ENCODE measurements at places on chromosomes 2 and 18.

GRCh38 chr2:202023904-202024266 lies 9.8 kb upstream of the FZD7 start:
- DNase-seq = no peak

DNA sequence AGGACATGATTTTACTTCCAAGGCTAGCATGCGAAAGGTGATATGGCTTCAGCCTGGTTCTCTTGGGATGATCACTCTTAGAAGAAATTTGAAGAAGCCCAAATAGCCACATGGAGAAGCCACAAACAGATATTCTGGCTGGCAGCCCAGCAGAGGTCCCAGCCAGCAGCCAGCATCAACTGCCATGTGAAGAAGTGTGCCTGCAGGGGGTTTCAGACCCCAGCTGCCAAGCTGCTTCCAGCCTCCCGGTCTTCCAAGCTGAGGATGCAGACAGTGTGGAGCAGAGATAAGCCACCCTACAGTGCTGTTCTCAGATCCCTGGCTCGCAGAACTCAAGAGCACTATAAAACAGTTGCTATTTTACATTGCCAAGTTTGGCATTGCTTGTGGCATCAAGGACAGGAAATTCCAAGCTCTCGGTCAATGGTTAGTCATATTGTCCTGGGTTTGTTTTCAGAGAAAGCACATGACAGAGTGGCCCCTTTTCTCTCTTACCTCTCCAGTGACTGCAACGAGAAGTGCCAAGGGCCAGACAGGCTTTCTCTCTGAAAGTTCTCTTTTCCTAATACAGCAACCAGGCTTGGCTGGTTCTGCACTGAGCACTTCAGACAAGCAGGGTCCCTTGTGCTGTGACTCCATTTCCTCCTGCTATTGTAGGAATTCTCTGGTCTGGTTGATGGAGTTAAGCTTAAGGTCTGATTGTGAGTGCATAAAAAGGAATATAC lies 223.7 kb downstream of the ANKRD30B start:
- no peak for DNase-seq

DNA sequence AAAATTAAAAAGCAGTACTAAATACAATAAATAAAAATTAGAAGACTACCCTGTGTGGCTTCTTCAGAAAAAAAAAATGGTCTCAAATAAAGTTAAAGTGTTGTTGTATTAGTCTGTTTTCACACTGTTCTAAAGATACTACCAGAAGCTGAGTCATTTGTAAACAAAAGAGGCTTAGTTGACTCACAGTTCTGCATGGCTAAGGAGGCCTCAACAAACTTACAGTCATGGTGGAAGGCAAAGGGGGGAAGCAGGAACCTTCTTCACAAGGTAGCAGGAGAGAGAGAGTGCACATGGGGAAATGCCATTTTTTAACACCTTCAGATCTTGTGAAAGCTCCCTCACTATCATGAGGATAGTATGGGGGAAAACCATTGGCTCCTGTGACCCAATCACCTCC lies 612.8 kb downstream of the RNF144A start:
- no peak for DNase-seq

DNA sequence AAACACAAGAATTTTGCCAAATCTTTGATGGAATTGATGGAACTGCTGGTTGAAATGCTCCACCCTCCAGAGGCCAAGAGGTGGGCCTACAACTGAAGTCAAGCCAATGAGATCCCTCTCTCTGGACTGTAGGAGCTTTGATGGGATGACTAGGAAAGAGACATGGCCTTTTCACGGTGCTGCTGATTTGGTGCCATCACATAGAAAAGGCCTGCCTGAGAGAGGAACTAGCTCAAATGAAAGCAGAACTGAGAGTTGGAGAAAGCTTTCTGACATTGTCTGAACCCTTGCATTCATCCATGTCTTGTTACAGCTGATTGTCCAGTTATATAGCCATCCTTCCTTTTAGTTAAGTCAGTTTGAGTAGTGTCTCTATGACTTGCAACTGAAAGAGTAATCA lies 283.8 kb upstream of the LYPD1 start:
- no peak for DNase-seq

GRCh38 chr2:157181234-157181633 lies 76.3 kb upstream of the GALNT5 start:
- DNase-seq = no peak

DNA sequence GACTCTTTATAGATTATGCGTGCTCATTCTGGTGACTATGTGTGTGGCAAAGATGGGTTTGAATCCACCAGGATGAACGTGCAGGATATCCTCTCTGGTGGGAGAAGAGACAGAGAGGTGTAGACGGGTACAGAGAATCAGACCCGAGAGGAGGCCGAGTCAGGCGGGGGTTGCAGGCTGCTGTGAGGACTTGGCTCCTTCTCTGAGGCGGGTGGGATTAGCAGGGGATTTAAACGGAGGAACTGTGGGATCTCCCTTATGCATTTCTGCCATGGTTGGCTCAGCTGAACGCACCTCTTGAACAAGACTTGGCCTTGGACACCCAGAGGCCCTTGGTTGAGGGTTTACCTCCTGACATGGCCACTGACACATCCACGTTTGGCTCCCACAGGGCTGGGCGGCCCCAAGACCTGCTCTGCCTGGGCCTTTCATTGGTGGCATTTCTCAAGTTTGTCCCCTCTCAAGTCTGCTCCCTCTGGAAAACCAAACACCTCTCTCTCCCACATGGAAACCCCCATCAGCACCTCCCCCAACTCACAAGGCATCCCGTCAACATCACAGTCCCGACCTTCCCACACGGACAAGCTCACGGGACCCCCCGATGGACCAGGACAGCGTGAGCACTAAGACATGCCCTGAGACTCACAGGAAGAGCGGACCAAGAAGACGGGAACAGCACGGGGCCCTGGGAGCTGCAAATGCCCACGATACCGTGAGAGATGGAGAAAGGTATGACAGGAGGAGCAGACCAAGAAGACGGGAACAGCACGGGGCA lies 158.3 kb downstream of the RTP5 start:
- DNase-seq = no peak

DNA sequence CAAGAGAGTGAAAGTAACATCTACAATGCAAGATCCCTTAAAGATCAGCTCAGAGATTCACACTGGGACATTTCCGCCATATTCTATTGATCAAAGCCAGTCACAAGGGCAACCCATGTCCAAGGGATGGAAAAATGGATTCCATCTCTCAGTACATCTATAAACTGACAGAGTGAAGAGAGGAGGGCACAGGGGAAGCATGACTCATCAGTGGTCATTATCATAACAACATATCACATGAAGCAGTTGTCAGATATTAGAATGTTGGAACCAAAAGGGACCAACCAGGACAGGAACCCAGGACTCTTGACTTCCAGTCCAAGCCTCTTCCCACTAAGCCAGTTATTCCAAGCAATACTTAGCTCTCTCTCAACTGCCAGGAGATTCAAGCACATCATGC lies 54.9 kb upstream of the IGFBP2 start:
- no peak for DNase-seq

DNA sequence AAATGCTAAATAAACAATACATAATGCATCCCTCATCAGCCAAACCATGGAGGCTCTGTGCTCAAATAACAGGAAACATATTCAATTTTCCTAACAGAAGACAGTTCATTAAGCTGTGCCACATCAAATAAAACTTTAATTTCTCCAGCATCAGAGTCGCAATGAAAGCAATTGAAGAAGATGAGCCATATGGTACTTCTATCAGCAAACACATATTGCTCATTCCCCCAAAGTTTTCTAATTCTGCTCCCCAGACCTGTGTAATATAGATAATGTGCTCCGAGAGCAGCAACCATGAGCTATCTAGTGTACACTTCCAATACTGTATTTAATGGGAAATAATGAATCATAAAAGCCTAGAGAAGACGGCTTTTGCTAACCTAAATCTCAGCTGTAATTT lies 263.2 kb downstream of the MEIS1 start:
- no peak for DNase-seq

DNA sequence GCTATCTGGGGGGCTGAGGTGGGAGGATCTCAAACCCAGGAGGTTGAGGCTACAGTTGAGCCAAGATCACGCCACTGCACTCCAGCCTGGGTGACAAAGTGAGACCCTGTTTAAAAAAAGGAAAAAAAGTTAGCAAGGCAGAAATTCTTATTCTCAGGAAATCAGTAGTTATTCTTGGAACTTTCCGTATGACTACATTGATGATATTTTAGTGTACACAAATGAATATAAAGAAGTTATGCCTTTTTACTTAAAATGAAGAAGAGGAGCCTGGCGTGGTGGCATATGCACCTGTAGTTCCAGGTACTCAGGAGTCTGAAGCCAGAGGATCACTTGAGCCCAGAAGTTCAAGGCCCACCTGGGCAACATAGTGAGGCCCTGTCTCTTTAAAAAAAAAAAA lies 7.4 kb downstream of the SPDYA start:
- DNase-seq = no peak

- no peak for DNase-seq
Observed at GRCh38 chr18:65411061-65411460, 339.8 kb upstream of the CDH7 start.

DNA sequence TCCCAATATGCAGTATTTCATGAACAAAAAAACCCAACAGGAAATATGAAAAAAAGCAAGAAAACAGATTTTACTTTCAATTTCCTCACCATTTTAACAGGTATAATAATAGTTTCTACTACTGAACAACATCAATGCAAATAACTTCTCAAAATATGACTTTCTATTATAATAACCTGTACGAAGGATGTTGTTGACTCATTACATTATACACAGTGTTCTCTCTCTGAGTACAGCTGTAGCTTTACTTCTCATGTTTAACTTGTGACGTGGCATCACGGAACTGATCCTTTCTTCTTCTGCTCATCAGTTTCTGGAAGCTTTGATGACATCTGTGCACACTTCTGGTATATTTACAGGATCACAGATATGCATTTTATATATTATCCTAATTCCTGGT lies 40.0 kb downstream of the FAM228A start:
- DNase-seq = no peak

GRCh38 chr18:40939656-40940515 lies 1015.1 kb upstream of the PIK3C3 start:
- no peak for DNase-seq

DNA sequence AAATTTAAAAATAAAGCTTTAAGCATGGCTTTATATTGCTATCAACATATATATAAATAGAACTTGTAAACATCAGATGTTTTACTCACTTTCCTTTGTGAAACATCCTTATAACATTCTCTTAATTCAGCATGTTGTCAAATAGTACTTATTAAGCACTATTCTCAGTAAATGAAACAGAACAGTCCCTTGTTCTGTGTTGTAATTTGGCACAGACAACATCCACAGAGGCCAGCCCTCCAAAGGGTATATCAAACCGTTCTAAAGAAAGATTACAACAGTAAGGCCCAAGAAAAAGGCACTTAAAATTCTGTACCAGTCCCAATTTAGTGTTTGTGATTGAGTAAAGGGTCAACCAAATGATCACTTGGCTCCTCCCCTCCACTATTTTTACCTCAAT lies 46.0 kb downstream of the GAREM1 start:
- no peak for DNase-seq

DNA sequence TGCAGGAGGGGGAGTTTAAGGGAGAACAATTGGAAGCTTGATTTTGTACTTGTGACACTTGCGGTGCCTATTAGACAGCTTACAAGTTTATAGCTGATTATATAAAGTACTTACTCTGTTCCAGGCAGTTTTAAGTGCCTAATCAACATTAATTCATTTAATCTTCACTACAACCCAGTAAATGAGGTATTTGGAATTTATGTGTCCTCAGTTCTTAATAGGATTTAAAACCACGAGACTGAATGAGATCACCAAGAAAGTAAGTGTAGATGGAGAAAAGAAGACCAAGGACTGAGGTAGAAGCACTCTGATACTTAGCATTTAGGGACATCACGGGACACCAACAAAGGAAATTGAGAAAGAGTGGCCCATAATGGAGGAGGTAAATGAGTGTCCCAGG lies 49.8 kb downstream of the ZC3H15 start:
- DNase-seq = no peak

DNA sequence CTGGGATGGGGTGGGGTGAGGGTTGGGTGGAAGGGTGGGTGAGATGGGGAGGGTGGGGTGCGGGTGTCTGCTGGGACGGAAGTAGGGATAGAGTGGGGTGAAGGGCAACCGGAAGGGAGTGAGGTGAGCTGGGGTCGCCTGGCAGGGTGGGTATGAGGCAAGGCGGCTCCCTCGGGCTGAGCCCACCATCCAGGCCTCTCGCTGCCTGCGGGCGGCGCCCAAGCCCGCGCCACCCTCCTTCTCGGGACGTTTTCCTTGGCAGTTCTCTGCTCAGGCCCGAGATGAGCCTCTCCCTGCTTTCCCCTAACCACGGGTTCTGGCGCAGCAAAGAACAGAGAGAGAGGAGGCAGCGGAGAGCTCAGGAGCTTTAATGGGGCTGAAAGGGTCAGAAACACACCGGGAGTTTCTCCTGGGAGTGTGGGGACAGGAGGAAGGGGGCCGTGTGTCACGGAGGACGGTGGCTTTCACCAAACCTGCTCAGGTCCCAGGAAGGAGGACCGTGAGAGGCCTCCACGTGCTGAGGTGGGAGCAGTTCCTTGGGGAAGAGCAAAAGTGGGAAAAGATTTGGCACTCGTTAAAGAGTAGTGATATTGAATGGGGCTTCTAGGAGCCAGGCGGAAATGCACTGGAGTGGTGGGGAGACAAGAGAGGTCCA lies 4.1 kb downstream of the FEV start:
- no peak for DNase-seq

- DNase-seq = no peak
Observed at GRCh38 chr2:7102826-7103225, 185.6 kb downstream of the RNF144A start.

GRCh38 chr2:27255660-27256059 lies 7.2 kb downstream of the SLC30A3 start:
- no peak for DNase-seq

DNA sequence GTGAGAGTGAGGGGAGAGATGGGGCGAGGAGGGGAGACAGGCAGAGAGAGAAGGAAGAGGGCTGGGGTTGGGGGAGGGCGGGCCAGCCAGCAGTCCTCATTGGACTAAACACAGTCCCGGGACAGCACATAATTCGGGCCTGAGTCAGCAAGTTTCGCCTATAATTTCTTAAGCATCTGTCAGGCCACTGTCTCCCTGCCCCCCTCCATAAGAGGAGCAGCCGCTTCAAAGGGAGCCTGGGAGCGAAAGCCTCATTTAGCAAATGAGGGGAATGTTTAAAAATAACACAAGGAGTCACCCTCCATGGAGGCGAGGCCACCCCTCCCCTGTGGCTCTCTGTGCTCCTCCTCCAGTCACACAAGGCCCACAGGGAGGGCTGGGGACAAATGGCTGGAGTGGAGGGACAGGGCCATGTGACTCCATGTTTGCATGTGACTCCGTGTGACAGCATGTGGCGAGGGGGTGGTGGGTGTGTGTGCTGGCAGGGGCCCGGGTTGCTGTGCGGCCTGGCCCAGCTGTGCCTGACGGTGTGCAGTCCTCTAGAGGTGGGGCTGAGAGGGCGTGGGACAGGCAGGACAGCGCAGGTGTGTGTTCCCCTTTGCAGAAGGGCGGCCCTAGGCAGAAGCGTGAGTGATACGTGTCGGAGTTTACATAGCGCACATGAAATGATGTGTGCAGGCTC lies 162.4 kb downstream of the CELF4 start:
- DNase-seq = no peak

- no peak for DNase-seq
Observed at GRCh38 chr2:41321351-41321750, 726.5 kb upstream of the PKDCC start.

GRCh38 chr2:101775636-101776035 lies 78.1 kb downstream of the MAP4K4 start:
- DNase-seq = no peak
